ENCODE measurements at places on chromosomes 12 and 14.

GRCh38 chr14:90409209-90409730 lies 12.4 kb downstream of the CALM1 start:
- peak; percentile 98 for DNase-seq

- no peak for DNase-seq
Measured at GRCh38 chr12:125650587-125650986, 585.4 kb downstream of the AACS start.

DNA sequence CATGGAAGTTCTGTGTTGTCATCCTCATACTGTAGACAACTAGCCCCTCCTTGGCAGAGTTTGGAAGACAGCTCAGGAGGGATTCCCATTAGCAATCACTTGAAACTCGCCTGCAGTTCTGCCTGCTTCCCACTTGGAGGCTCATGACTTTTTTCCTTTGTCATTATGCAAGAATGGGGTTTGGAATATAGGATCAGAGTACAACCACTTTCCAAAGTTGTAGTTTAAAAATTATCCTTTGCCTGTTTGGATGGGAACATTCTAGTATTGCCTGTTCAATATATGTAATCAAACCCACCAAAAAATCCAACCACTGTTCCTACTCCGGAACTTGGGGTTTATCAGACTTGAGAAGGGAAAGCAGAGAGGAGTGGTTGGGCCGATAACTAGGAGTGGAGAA lies 2.1 kb upstream of the GPD1 start:
- DNase-seq = peak; percentile 45

DNA sequence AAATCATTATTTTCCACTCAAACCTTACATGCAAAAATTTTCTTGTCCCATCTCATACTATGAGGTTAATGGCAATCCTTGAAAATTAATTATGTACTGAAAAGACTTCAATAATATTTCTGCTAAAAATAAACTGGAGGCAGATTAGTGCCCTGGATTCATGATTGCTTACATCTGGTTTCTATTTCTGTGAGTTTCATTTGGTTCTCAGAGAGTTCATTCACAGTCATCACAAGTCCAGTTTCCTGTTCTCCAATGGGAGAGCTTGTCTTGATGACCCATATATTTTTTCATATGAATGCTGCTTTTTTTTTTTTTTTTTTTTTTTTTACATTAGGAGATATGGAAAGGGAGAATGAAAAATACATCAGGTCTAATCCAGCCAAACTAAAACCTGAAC lies 6.6 kb upstream of the PTHLH start:
- no peak for DNase-seq

DNA sequence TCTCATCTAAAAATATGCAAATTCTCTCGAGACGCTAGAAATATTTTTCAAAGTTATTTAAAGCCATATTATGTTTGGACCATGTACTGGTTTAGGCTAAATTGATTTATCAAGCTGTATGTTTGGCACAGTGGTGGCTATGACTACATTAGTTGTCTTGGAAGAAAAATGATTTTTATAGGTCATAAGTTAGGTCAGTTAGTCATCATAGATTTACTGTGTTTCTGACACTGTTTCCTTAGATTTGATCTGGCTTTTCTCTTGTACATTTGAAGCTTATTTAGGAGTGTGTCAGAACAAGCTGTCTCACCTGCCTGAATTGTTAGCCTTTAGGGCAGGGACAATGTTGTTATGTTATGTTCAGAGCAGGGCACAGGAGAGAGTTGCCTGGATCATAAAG lies 161.1 kb upstream of the FBXO33 start:
- DNase-seq = no peak

DNA sequence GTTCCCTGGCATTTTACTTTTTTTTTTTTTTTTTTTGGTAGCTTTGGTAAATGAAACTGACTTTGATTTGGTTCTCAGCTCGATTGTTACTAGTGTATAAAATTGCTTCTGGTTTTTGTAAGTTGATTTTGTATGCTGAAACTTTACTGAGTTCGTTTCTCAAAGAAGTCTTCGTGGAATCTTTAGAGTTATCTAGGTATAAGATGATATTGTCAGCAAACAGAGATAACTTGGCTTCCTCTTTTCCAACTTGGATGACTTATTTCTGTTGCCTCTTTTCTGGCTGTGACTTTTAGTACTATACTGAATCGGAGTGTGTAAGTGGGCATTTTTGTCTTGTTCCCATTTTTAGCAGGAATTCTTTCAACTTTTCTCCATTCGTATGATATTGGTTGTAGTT lies 28.1 kb downstream of the USP15 start:
- DNase-seq = no peak

GRCh38 chr12:123645380-123645779 lies 11.8 kb downstream of the GTF2H3 start:
- DNase-seq = no peak

GRCh38 chr12:42410340-42410739 lies 84.4 kb downstream of the PPHLN1 start:
- DNase-seq = no peak

GRCh38 chr12:130588696-130589539 lies 127.2 kb downstream of the RIMBP2 start:
- no peak for DNase-seq

- DNase-seq = peak; percentile 54
Measured at GRCh38 chr12:92608151-92609091, 94.4 kb upstream of the PLEKHG7 start.

DNA sequence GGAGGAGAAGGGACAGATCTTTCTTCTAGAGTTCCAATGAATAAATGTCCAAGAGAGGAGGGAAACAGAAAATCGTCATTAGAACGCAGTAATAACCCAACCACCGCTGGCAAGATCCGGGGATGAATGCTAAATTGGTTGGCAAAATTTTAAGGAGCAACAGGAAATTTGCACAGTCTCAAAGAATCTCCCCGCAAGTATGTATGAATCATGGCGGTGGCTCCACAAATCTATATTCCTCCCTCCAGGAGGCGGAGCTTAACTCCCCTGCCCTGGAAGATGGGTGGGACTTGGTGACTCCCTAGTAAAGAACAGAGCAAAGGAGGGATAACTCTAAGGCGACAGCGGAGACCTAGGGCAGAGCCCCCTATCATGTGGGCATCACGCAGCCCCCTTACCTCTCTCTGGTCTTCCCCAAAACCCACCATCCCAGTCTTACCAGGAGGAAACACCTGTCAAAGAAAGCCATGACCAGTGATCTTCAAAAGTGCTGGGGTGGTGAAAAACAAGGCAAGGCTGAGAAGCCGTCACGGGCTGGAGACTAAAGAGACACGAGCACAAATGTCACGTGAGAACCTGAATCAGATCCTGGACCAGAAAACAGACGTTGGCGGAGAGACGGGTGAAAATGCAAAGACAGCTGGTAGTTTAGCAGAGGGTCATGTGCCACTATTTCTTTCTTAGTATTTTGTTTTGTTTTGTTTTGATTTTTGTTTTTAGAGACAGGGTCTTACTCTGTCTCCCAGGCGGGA lies 125.8 kb downstream of the NCOR2 start:
- DNase-seq = peak; percentile 96

DNA sequence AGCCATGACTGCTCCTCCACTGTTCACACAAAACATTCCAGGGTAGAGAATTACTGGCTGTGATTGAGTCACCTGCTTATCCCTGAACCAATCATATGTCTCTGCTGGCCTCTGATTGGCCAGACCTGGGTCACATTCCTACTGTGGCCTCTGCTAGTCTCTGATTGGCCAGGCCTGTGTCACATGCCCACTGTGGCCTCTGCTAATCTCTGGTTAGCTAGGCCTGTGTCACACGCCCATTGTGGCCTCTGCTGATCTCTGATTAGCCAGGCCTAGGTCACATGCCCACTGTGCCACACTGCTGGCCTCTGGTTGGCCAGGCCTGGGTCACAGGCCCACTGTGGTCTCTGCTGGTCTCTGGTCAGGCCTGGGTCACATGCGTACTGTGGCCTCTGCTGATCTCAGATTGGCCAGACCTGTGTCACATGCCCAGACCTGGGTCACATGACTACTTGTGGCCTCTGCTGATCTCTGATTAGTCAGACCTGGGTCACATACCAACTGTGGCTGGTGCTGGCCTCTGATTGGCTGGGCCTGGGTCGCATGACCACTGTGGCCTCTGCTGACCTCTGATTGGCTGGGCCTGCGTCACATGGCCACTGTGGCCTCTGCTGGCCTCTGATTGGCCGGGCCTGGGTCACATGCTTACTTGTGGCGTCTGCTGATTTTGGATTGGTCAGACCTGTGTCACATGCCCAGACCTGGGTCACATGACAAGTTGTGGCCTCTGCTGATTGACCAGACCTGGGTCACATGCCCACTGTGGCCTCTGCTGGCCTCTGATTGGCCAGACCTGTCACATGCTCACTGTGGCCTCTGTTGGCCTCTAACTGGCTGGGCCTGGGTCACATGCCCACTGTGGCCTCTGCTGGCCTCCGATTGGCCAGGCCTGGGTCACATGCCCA lies 251.6 kb downstream of the SLC15A4 start:
- no peak for DNase-seq

DNA sequence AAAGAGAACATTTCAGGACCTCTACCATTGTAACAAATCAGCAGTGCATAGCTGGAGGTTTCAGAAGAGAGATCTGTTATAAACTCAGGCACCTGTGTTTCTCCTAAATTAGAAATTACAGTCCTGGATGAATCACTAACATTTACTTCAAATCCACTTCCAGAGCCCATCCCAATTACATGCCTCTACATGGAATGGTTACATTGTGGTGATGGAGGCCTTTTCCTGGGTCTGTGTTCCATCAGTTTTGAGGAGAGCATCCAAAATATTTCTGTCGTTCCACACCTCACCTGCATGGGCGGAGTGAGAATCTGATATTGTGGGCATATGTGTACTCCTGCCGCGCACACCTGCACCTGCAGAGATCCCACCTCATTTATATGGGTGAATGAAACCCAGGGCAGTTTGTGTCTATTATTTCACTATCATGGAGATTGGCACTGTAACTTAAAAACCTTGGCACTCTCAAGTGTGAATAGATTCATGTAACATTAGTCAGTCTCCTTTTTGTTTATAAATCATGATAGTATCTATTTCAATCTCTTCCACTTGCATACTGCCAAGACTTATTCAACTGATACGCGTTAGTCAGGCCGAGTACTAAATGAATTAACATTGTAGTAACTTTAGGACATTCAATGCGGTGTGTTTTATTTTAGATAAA lies 215.1 kb upstream of the FAR2 start:
- DNase-seq = no peak

GRCh38 chr12:32891526-32891925 lies 5.1 kb downstream of the PKP2 start:
- no peak for DNase-seq

- no peak for DNase-seq
Measured at GRCh38 chr14:37673439-37673838, 78.0 kb downstream of the TTC6 start.

GRCh38 chr12:11741434-11742092 lies 92.1 kb downstream of the ETV6 start:
- DNase-seq = no peak

GRCh38 chr14:105527826-105528585 lies 1.6 kb downstream of the TMEM121 start:
- DNase-seq = peak; percentile 69

DNA sequence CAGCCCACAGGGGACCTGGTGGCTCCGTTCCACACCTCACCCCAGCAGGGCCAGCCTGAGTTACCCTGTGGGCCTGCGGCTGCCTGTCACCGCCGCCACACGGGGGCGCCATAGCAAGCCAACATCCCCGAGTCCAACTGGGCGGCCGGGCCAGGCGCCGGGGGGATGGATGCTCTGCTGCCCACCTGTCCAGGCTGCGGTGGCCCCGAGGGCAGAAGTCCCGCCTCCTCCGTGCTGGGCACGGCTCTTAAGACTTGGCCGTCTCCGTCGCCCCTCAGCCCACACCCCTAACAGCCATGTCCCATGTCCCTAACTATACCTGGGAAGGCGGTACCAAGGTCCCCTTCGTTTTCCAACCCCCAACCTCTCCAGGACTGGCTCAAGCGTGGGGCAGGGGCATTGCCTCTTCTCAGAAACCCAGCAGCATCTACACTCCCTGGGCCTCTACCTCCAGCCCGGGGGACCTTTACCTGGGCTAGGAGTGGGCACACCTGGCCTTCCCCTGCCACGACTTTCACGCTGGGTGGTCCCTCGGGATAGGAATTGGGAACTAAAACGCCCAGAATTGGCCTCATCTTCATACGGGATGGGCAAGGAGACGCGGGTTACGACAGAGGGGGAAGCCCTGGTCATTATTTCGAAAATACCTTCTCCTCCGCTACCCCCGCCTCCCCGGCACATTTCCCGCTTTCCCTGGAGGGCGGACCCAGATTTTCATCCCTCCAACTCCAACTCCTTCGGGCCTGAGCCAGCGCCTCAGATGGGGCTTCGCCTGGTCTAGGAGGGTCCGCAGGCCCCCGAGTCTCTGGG lies 1.1 kb upstream of the CYP46A1 start:
- peak; percentile 71 for DNase-seq

DNA sequence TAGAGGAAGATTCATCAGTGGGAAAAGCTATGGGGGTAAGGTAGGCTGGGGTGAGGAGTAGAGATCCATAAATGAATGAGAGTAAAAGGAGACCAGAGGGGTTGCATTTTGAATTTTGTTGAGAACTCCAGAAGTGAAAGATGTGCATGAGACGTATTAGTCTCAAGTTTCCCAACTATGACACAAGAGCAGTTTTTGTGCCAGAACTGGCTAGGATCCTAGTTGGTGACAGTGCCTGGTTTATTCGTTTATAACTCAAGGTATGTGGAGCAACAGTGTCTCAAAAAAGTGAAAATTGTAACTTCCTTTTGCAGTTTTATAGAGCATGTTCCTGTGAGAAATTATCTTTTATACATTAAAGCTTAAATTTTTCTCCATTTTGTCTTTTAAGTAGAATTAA lies 377.0 kb downstream of the NPAS3 start:
- no peak for DNase-seq

GRCh38 chr12:57069523-57069922 lies 9.1 kb downstream of the NEMP1 start:
- peak; percentile 79 for DNase-seq

DNA sequence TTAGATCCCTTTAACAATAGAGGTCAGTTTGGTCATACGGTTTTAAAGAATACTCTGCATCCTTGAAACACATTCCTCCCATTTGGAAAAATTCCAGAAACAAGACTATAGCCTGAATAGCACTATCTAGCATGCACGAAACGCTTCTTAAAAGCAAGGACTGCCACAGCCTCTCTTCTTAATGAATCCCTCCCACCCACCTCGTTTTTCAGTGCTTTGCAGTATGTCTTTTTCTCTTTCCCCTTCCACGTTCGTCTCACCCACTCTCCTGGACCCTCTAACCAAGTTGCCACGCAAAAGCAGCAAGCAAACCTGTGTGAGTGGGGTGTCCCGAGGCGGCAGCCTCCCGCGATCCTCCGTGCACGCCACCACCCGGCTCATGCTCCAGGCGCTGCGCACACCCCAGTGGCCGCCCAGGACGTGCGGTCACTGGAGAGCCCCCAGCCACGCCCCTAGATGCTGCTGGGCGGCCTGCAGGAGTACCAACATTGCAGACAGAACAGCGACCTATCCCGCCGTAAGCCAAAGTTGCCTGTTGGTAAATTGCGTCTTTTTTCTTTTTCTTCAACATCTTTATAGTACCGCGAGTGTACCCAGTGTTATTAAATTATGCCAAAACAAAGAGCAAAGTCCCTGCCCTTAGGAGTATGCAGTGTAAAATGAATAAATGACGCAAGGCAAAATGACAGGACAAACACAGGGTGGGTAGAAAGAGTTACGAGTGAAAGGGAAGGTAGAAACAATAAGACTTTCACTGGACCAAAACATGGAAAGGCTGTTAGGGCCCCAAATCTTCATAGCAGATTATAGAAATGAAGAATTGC lies at the start of gene SLC38A4:
SLC38A4 (minus strand) TSS at position 407 of the 824 bp plus-strand sequence. CDS start 32,926 bp downstream, outside the sequence.
- peak; percentile 66 for DNase-seq

- DNase-seq = peak; percentile 58
Measured at GRCh38 chr12:107379852-107380567, 286.7 kb upstream of the CRY1 start.

- peak; percentile 19 for DNase-seq
Measured at GRCh38 chr14:99972748-99973466, 92.3 kb upstream of the EVL start.

- peak; percentile 82 for DNase-seq
Measured at GRCh38 chr14:68807148-68807600, 14.3 kb upstream of the ZFP36L1 start.
